ENCODE measurements at places on chromosomes 11 and 22.

- DNase-seq = peak; percentile 69
These were observed 76.7 kb downstream of the PISD start for GRCh38 chr22:31585161-31585859.

- no peak for DNase-seq
These were observed 43.5 kb upstream of the ZC3H12C start for GRCh38 chr11:110049501-110050200.

GRCh38 chr11:107025673-107026072, 7.4 kb upstream of the GUCY1A2 start:
- DNase-seq = no peak

GRCh38 chr11:61445516-61445915, 15.6 kb downstream of the SDHAF2 start:
- DNase-seq = no peak

DNA sequence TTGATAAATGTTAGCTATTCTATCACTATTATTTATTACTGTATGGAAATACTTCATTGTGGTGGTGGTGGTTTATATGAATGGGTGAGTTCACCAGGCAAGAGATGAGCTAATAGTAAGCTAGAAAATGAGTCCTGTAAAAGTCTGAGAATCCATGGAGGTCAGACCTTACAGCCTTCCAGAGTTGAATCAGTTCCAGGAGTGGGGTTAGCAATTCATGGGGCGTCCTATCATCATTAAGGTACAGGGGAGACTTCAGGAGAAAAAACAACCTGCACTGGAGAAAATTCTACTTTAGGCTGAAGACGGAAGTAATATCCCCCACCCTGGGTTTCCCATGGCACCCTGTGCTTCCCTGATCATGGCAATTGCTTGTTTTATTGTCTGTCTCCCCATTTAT, 6.5 kb downstream of the SYT13 start:
- no peak for DNase-seq

GRCh38 chr11:36790526-36790925, 192.5 kb upstream of the RAG2 start:
- no peak for DNase-seq

- no peak for DNase-seq
These were observed 28.3 kb upstream of the MS4A6A start for GRCh38 chr11:60211206-60211605.

DNA sequence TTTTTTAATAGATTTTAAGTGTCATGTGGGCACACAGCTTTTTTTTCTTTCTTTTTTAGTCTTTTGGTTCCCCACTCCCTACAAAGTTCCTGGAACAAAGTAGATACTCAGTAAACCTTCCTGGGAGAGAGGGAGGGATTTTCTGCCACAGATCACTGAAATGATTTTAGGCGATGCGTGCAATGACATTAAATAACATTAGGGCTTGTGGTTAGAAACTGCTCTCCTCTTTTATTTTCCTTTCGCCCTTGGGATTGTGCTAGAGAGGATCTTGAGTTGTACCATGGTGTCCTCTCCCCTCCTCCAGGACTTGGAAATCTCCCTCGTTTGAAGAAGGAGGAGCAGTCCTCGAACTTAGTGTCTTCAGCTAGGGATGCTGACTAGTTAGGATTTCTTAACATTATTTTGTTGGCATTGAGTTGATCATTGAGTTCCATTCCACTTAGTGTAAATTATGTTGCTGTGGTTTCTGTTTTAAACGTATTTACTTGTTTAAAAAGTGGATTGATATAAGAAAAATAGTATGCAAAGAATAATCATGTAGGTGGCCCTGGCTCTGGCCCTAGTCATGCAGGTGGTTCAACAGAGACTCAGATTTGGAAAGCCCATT, 88.4 kb downstream of the TRAF6 start:
- no peak for DNase-seq

- DNase-seq = no peak
These were observed 20.4 kb downstream of the OR51E1 start for GRCh38 chr11:4664183-4664582.

GRCh38 chr22:38310518-38311322, 6.5 kb downstream of the CSNK1E start:
- DNase-seq = peak; percentile 63

GRCh38 chr11:56714206-56714605, 15.3 kb downstream of the OR9G1 start:
- DNase-seq = no peak

DNA sequence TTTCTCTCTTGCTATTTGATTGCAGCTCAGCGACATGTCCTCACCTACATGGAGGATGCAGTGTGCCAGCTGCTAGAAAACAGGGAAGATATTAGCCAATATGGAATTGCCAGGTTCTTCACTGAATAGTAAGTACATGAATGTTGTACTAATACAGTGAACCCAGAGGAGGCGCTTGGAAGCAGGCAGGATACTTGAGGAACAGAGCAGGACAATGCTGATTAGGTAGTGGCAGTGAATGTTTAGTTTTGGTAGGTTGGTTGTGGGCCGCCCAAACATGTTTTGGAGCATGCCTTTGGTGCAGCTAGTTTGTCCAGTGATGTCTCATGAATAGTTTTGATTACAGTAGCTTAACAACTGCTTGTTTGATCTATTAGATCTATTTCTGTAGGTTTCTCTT, 50.6 kb downstream of the CSTPP1 start:
- DNase-seq = no peak

DNA sequence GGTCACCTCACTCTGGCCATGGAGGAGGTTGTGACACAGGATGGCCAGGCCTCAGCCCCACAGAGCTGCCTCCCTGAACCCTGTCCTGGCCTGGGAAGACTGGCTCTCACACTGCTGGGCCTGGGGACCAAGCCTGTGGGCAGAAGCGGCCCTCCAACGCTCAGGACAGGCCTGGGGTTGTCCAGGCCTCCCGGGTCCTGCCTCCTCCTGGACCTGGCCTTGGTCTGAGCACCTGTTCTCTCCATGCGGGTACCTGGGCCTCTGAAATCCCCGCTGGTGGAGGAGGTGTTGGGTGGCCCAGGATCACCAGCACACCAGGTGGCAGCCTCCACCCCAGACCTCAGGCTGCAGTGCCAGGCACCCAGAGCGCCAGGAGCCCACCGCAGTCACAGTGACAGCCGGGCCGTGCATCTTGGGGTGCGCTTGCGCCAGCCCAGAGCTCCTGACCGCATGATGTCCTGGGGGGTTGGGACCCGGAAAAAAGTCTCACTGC, 16.1 kb upstream of the PIM3 start:
- DNase-seq = no peak

GRCh38 chr22:20545681-20546521, 38.5 kb downstream of the MED15 start:
- no peak for DNase-seq

GRCh38 chr11:27761356-27761755, 61.1 kb upstream of the BDNF start:
- no peak for DNase-seq

GRCh38 chr11:71986131-71986530, 12.6 kb upstream of the IL18BP start:
- DNase-seq = no peak

- DNase-seq = no peak
These were observed 7.9 kb downstream of the CTR9 start for GRCh38 chr11:10758957-10759356.

- DNase-seq = no peak
These were observed 156.4 kb downstream of the ATG16L2 start for GRCh38 chr11:72970557-72971118.

DNA sequence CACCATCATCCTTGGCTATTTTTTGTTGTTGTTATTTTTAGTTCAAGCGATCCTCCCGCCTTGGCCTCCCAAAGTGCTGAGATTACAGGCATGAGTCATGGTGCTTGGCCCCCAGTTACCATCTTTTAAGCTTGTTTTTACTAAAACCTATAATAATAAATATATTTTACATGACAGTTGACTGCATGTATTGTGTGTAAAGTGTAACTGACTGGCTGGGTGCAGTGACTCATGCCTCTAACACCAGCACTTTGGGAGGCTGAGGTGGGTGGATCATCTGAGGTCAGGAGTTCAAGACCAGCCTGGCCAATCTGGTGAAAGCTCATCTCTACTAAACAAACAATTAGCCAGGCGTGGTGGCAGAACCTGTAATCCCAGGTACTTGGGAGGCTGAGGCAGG, 386.2 kb downstream of the TENM4 start:
- no peak for DNase-seq

GRCh38 chr11:19506816-19507486, 205.7 kb upstream of the NAV2 start:
- DNase-seq = no peak

- no peak for DNase-seq
These were observed 963.8 kb upstream of the CNTN5 start for GRCh38 chr11:98056945-98057344.

GRCh38 chr11:46235777-46236688, 41.4 kb upstream of the CREB3L1 start:
- DNase-seq = no peak

GRCh38 chr11:116432301-116432700, 340.5 kb downstream of the BUD13 start:
- DNase-seq = no peak

DNA sequence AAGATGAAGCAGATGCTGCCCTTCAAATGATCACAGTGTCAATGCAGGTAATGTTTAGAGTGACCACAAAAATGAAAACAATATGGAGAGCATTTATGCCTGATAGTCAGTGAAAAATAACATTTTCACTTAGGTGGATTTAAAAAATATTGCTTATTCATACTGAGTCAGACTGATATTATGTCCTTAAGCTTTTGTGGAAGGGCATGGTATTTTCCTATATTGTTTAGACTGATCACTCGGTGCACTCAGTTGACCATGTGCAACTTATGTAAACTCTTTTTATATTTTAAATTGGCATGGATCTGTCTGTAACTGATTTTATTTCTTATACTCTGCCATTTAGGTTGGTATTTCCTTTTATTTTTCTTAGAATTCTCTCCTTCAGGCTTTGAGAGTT, 106.6 kb downstream of the DYNC2H1 start:
- DNase-seq = no peak

- DNase-seq = no peak
These were observed 2.5 kb upstream of the ZDHHC8 start for GRCh38 chr22:20128902-20129746.

GRCh38 chr11:93024369-93024768, 54.9 kb downstream of the MTNR1B start:
- DNase-seq = no peak

GRCh38 chr22:29813563-29813962, 24.5 kb downstream of the ASCC2 start:
- no peak for DNase-seq

DNA sequence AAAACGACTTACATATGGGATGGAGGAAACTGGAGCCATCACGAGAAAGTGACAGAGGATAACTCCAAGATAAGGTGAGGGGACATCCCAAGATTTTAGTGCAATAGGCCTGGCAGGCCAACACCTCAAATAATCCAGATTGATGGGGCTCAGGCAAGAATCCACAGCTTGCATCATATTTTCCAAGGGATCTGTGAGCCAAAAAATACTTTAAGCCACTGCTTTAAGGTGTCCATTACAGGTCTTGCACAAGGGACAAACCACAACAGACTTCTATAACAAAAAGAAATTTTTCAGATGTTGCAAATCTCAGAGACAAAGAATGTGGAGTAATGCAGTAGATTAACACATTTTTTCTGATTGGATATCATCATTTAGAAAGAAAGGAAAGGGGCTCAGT, 45.6 kb downstream of the DENND5A start:
- no peak for DNase-seq

- no peak for DNase-seq
These were observed 119.3 kb downstream of the WNT11 start for GRCh38 chr11:76086743-76087635.

DNA sequence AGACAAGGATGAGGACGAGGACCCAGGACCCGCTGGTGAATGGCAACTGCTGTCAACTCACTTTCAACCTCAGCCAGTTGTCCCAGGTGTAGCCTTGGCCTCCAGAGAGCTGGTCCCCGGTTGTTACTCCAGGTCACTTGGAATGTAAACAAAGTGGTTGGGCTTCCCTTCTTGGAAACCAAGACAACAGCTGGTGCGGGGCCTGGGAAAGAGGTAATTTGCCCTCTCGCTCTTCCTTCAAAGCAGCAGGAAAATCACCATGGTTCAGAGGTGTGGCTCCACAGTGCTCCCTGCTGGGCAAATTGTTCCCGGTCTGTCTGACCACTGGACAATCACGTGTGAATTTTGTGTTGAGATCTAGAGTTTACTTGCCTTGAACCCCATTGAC, 15.0 kb downstream of the SLC1A2 start:
- DNase-seq = no peak

DNA sequence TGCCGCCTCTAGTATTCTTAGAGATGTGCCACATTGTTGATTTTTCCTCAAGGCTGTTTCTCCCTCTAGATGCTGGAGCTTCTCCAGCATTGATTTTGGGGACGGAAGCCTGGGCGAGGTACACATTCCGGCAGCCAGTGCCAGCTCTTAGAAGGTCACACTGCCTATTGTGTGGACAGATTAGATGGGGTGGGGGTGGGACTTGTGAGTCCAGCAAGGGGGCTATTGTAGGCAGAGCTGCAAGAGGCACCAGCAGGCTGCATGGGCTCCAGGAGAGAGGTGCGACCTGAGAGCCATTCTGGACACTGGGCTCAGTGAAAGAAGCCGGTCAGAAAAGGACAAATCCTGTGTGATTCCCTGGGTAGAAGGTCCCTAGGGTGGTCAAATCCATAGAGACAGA, 12.4 kb downstream of the C11orf21 start:
- peak; percentile 36 for DNase-seq

- no peak for DNase-seq
These were observed 346.1 kb upstream of the TENM4 start for GRCh38 chr11:79786961-79787360.

DNA sequence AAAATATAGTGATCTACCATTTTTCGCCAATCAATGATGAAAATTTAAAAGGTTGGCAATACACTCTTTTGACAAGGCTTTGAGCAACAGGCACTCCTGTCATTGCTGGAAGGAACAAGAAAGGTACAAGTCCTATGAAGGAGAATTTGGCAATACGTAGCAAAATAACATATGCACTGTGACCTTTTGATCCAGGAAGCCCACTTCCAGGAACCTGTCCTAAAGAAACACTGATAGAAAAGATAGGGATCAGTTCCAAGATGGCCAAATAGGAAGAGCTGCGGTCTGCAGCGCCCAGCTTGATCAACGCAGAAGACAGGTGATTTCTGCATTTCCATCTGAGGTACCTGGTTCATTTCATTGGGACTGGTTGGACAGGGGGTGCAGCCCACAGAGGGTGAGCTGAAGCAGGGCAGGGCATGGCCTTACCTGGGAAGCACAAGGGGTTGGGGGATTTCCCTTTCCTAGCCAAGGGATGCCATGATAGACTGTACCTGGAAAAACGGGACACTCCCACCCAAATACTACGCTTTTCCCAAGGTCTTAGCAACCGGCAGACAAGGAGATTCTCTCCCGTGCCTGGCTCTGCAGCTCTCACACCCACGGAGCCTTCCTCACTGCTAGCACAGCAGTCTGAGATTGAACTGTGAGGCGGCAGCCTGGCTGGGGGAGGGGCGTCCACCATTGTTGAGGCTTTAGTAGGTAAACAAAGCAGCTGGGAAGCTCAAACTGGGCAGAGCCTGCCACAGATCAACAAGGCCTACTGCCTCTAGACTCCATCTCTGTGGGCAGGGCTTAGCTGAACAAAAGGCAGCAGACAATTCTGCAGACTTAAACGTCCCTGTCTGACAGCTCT, 69.7 kb upstream of the GALNT18 start:
- no peak for DNase-seq

GRCh38 chr11:6576471-6577373, 26.7 kb downstream of the RRP8 start:
- no peak for DNase-seq
